Activated CD4-positive, CD25-positive, alpha-beta regulatory T cell treated with anti-CD3 and anti-CD28 coated beads, Interleukin-2, amount 50 U/mL, for 24 hours (primary cell): ENCODE measurements at places on chromosomes 4 and X.

DNA sequence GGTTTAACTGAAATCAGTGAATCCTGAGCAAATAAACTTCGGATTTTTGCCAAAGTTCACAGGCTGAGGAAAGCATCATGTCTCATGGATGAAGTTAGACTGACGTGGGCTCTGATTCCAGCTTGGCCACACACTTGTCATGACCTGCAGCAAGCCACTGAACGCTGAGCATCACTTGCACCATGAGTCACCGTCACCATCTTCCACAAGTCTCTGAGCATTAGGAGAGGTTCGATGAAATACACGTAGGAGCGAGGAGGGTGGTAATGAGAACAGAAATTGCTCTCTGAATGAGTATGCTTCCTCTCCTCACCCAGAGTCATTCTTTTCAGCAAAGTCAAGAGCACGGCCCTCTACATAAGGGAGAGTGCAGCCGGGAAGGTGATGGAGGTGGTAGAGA lies 3.8 kb upstream of the TRIML2 start:
- no peak for ATAC-seq

- no peak for ATAC-seq
These were observed 47.7 kb downstream of the ARHGEF38 start for GRCh38 chr4:105599932-105600655.

DNA sequence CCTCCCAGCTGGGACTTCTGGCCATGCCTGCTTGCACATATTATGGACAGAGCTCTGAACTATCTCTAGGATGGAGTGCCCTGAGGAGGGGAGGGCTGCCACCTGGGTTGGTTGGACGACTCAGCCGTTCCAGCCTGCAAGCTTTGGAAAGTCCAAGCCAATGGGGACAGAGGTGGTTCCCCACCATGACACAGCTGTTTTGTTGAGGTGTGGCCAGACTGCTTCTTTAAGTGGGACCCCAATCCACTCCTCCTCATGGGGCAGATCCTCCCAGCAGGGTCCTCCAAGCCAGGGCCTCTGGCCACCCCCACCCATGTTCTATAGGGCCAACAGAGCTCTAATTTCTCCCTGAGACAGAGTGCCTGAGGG lies 22.7 kb downstream of the F8A3 start:
- no peak for ATAC-seq

DNA sequence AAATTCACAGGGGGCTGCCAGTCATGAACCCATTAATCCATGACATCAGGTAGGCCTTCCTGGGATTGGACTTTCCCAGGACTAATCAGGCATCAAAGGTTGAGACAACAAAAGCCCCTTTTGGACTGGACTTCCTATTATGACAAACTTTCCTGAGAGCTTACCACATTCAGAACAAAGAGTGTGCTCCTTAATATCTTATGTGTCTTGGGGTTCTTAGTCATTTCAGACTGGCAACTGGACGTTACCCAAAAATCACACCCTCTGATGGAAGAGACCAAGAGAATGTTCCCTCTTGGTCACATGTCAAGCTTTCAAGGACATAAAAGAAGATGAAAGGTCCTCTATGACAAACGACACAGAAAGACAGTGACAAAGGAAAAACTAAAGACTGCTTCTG lies 31.6 kb upstream of the PPP1R2C start:
- ATAC-seq: no peak

DNA sequence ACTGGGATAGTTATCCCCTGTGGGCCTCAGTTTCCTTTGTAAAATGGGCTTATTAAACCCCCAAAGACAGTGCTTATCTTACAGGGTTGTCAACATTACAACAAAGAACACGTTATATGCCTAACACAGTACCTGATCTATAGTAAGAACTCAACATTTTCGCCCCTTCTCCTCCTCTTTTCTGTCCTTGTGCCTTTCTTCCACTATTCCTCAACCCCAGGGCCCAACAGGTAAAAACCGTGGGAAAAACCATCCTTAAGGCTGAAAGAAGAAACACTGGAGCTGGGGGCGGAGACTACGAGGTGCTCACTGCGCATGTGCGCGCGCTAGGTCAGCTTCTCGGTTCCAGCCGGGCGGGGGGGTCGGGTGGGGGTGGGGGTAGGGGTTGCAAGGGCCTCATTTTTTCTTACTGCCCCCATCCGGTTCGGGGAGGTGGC lies 426 bp upstream of the XIAP start:
- ATAC-seq: no peak

GRCh38 chr4:159308566-159309340 lies 205.9 kb downstream of the RAPGEF2 start:
- no peak for ATAC-seq

DNA sequence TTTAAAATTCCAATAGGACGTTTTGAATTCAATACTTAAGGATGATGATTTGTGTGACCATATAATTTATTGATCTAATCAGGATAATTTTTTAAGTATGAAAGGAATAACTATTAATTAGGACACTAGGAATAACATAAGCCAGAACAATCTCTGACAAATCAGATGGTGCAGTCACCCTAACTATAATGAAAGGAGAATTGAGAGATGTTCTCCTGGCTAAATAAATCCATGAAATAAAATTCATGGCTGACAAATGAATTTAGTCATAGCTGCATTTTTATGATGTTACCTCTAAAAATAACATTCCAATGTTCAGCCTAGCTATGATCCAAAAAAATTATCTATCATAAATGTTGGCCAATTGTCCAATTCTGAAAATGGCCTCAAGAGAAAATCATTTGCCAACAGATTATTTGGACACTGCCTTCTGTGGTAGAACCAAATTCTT lies 190.6 kb upstream of the NEIL3 start:
- no peak for ATAC-seq

- no peak for ATAC-seq
These were observed 497.6 kb downstream of the STIM2 start for GRCh38 chr4:27358269-27358668.
